ENCODE measurements at places on chromosomes 1 and 21.

GRCh38 chr1:91731815-91732214 is 154.1 kb downstream of the TGFBR3 start:
- no peaks in the 10 kb centered on the region for H3K4me1 ChIP-seq
- no peaks in the 10 kb centered on the region for H3K27me3 ChIP-seq
- no peaks in the 10 kb centered on the region for H3K36me3 ChIP-seq
- H3K27ac ChIP-seq: no peak overlapping the region

DNA sequence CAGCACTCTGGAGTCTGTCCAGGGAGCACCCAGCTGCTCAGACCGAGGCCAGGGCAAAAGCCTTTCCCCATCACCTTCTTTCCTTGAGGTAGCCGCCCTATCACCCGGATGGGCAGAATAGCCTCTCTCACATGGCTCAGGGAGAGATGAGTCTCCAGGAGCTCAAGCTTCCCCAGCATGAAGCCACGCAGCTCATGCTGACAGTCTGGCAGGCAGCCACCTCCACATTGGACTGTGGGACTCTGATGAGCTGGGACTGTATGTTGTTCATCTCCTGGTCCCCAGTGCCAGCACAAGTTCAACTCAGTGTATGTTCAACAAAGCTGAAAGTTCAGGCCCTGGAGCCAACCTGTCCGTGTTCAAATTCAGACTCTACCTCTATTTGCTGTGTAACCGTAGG is 75.2 kb upstream of the ZC3H12A start:
- no peaks in the 10 kb centered on the region for H3K4me1 ChIP-seq
- no peak overlapping the region for H3K27ac ChIP-seq
- H3K4me3 ChIP-seq: no peak overlapping the region
- H3K36me3 ChIP-seq: no peaks in the 10 kb centered on the region
- DNase-seq: no peak
- no peaks in the 10 kb centered on the region for H3K27me3 ChIP-seq

DNA sequence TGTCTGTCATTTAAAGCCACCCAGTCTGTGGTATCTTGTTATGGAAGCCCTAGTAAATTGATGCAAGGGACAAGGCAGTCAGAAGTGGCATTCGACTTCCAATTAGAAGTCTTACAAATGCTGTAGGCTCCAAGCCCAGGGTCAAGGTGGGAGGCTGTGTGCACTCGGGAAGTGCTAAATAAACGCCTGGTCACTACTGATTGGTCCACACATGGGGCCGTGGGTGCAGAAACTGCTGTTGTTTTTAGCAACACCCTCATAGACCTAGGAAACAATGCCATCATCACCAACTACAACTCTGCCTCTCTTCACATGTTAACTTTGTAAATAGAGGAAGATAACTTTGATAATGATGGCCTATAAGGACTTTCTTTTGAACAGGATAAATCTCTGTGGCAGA is 20.2 kb upstream of the ZBTB21 start:
- no peaks in the 10 kb centered on the region for H3K36me3 ChIP-seq
- peaks cover 13% of the 10 kb centered on the region for H3K4me1 ChIP-seq
- no peaks in the 10 kb centered on the region for H3K27me3 ChIP-seq
- no peak overlapping the region for H3K4me3 ChIP-seq
- H3K27ac ChIP-seq: no peak overlapping the region
- no peak for DNase-seq

DNA sequence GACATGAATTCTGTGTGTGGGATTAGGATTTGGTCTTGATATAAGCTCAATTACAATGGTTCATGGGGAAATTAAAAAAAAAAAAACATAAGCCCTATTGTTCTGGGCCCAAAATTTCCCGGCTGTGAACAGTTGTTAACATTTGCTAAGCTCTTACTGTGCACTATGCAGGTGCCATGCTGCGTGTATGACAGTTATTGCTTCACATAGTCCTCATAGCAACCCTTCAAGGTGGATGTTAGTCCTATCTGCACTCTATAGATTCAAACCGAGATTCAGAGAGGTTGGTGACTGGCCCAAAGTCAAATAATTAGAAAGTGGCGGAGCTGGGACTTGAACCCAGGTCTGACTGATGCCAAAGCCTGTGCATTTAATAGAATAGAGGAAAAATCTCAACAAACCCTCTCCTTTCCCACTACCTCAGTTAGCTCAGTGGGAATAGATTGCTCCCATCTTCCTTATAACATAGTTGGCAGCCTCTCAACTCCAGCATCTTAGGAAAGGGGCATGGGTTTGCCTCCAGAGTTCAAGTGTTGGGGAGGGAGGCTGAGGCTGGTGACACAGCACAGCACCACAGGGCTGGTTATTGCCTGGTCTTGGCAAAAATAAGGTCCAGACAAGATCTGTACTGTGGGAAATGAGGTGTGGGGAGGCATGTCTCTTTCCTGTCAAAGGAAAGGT is 55.0 kb upstream of the GCLM start:
- H3K4me1 ChIP-seq: no peaks in the 10 kb centered on the region
- H3K36me3 ChIP-seq: no peaks in the 10 kb centered on the region
- H3K27me3 ChIP-seq: no peaks in the 10 kb centered on the region
- H3K27ac ChIP-seq: no peak overlapping the region

DNA sequence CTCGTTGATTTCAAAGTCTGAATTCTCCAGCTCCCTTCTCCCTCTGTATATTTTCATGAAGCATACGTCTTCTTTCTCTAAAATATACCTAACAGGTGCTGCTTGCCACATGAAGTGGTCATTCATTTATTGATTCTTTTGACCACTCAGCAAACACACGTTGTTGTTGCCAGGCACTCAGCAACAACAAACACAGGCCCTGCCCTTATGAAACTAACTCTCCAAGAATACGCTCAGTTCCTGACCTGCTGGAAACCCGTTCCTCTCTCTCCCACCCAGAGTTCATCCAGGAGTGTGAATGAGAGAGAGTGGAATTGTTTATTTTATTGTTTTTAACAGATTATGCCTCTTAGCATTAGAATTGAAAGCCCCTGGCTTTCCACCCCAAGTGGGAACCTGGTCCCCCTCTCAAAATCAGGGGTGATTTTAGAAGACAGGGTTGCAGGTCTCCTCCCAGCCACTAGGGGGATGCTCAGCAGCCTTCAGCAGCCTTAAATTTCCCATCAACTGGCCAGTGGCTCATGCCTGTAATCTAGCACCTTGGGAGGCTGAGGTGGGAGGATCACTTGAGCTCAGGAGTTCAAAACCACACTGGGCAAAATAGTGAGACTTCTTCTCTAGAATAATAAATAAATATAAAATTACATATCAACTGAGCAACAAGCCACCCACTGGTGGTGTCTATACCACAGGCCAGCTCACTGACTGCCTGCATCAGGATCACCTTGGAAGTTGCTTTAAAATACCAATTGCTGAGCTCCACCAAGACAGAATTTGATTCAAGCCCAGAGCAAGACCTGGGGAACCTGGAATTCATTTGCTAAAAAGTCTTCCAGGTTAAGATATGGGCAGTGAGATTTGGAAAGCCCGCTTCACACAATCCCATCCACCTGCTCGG is 181.0 kb upstream of the KLHDC7A start:
- H3K27ac ChIP-seq: no peak overlapping the region
- DNase-seq: peak; percentile 83
- peaks cover 5% of the 10 kb centered on the region for H3K4me1 ChIP-seq
- peaks cover 5% of the 10 kb centered on the region for H3K27me3 ChIP-seq
- H3K4me3 ChIP-seq: no peak overlapping the region
- no peaks in the 10 kb centered on the region for H3K36me3 ChIP-seq

DNA sequence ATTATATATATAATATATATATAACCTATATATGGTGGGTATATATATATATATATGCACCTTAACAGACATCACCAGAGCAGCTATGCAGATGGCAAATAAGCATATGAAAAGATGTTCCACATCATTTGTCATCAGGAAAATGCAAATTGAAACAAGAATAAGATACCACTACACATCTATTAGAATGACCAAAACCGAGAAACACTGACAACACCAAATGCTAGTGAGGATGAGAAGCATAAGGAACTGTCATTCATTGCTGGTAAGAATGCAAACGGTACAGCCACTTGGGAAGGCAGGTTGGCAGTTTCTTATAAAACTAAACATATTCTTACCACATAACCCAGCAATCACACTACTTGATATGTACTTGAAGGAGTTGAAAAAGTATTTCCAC is 219.8 kb upstream of the PRMT6 start:
- H3K36me3 ChIP-seq: no peaks in the 10 kb centered on the region
- no peak for DNase-seq
- no peak overlapping the region for H3K27ac ChIP-seq
- H3K4me3 ChIP-seq: no peak overlapping the region

- no peak overlapping the region for H3K4me3 ChIP-seq
Measured at GRCh38 chr1:75100481-75101092, 33.6 kb upstream of the LHX8 start.

- no peak overlapping the region for H3K4me3 ChIP-seq
- peaks cover 3% of the 10 kb centered on the region for H3K27me3 ChIP-seq
- no peak for DNase-seq
- no peak overlapping the region for H3K27ac ChIP-seq
- no peaks in the 10 kb centered on the region for H3K36me3 ChIP-seq
- H3K4me1 ChIP-seq: no peaks in the 10 kb centered on the region
Measured at GRCh38 chr1:209319057-209319432, 264.5 kb upstream of the CAMK1G start.

DNA sequence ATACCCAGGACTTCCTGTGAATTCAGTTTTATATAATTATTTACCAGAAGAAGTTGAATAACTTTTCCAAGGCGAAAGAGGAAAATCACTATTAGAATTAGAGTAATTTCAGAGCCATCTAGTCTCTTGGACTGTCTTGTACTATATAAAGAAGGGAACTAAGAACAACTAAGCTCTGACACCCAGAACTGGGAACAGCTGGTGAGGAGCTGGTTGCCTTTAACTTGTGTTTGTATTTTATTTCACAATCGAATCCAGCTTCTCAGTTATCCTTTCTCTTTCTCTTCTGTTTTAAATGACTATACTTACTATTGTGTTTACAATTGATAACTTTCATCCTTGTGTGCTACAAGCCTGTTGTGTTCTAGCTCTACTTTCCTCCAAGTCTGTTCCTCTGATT is 8.4 kb downstream of the SNX27 start:
- H3K4me3 ChIP-seq: no peak overlapping the region
- peaks cover 24% of the 10 kb centered on the region for H3K4me1 ChIP-seq
- H3K27ac ChIP-seq: no peak overlapping the region
- no peaks in the 10 kb centered on the region for H3K36me3 ChIP-seq
- H3K27me3 ChIP-seq: no peaks in the 10 kb centered on the region

GRCh38 chr1:21937034-21937371 is at the start of gene HSPG2:
Gene HSPG2, minus strand, starts transcription at chr1:21937310. Its CDS starts 93 bp downstream, at chr1:21937217.
- peaks cover 3% of the 10 kb centered on the region for H3K4me1 ChIP-seq
- no peaks in the 10 kb centered on the region for H3K36me3 ChIP-seq
- no peak within 1 kb of the TSS for H3K4me3 ChIP-seq
- no peak within 1 kb of the TSS for H3K27ac ChIP-seq

- H3K27me3 ChIP-seq: no peaks in the 10 kb centered on the region
- H3K36me3 ChIP-seq: no peaks in the 10 kb centered on the region
- H3K4me3 ChIP-seq: no peak overlapping the region
- no peak for DNase-seq
- H3K4me1 ChIP-seq: peaks cover 29% of the 10 kb centered on the region
- no peak overlapping the region for H3K27ac ChIP-seq
Measured at GRCh38 chr1:93708734-93709481, 27.3 kb upstream of the BCAR3 start.

Measured in Karpas-422 (cell line).